AG10803 (cell line): ENCODE measurements at places on chromosomes 7 and 10.

GRCh38 chr7:39033885-39034624 lies 56.3 kb downstream of the POU6F2 start:
- no peak for DNase-seq

GRCh38 chr7:8354503-8354902 lies 78.9 kb upstream of the NXPH1 start:
- no peak for DNase-seq

GRCh38 chr10:62237966-62238365 lies 30.7 kb downstream of the RTKN2 start:
- DNase-seq = no peak

DNA sequence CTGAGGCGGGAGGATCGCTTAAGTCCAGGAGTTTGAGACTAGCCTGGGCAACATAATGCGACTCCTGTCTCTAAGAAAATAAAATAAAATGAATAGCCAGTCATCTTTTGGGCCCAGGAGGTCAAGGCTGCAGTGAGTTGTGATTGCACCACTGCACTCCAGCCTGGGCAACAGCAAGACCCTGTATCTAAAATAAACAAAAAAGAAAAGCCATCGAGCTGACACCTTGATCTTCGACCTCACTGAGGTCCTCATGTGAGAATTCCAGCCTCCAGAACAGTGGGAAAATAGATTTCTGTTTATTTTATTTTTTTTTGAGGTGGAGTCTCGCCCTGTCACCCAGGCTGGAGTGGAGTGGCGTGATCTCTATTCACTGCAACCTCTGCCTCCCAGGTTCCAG lies 301.5 kb upstream of the GALNT17 start:
- DNase-seq = no peak

- no peak for DNase-seq
Observed at GRCh38 chr10:13774303-13774893, 187.6 kb downstream of the PRPF18 start.

GRCh38 chr10:3126249-3126648 lies 46.3 kb downstream of the PITRM1 start:
- DNase-seq = no peak

- DNase-seq = no peak
Observed at GRCh38 chr7:112770051-112770450, 20.1 kb downstream of the TMEM168 start.

DNA sequence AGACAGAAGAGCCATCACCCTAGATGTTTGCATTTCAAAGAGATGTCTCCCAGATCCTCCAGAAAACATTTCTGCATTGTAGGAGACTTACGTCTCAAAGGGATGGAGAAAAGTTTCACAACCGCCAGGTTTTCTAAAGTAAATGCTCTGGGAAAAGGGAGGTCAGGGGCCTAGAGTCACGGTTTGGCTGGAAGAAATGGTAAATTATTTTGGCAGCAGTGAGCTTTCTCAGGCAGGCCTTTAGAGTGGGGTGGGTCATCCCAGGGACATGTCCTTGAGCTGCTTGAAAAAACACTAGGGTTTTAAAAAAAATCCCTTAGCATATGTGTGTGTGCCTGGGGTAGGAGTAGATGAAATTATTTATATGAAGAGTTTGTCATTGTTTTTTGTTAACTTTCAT lies 728.8 kb downstream of the TYW1 start:
- no peak for DNase-seq

- no peak for DNase-seq
Observed at GRCh38 chr10:103917302-103918052, 507 bp downstream of the STN1 start.

GRCh38 chr10:17992266-17992665 lies 40.5 kb downstream of the SLC39A12 start:
- DNase-seq = no peak

DNA sequence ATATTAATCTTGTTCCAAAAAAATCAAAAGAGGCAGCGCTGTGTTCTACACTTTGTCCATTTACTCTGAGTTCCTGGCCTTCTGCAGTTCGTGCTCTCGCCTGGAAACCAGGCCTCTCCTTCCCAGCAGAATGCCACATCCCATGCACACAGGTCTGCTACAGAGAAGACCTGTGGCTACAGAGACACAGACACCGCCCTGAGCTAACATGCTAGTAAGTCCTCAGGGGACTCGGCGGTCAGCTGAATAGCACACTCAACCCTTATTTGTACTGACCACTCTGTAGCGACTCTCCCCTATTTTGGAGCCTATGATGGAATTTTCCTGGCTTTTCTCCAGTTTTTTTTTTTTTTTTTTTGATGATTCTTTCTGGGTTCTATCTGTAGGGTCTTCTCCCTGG lies 12.8 kb downstream of the CREB3L2 start:
- DNase-seq = peak; percentile 32

- DNase-seq = no peak
Observed at GRCh38 chr10:113169111-113169510, 219.1 kb downstream of the TCF7L2 start.

DNA sequence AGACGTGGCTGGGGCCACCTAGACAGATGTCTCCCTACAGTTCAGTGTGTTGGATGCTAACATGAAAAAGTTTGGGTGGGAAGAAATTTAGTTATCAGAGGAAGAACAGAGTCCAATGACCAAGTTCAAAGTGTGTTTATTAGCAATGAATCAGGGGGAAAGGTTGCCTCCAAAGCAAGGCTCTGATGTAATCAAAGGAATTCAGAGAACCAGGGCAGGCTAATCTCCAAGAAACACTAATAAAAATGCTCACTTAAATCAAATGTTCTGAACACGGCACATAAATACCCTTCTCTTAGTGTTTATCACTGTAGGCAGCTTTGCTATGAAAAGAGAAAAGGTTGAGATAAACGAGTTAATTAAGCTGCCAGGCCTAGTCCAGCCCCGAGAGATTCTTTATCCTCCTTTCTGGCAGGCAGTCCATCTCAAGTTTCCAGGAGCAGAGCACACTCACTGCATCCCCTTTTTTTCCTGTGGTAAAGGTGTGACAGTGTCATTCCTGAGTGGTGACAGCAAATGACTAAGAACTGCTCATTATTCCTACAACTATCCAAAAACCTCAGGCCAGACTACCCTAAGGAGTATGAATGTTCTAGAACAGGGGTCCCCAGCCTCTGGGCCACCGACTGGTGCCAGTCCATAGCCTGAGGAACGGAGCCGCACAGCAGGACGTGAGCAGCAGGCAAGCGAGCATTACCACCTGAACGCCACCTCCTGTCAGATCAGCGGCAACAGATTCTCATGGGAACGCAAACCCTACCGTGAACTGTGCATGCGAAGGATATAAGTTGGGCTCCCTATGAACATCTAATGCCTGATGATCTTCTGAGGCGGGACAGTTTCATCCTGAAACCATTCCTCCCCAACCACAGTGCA lies 66.9 kb upstream of the FHIP2A start:
- peak; percentile 25 for DNase-seq

DNA sequence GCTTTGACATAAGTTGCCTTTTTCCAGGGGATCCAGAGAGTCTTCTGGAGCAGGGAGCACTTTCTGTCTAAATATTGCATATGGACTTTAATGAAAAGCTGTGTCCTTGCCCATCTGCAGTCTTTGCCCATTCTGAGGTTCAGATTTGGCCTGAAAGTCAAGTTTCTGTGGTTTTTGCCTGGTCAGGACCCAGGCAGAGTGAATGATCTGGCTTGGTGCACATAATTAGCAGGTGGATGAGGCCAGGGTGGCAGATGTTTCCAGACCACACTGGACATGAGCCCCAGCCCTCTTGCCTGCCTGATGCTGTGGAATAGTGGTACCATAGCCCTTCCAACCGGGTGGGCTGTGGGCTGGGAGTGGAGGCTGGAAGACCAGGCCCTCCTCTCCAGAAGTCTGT lies 11.0 kb downstream of the HECW1 start:
- DNase-seq = peak; percentile 60
